ENCODE measurements at places on chromosomes 16 and 17. TPM values are rescaled to one million over a fixed set of nuclear protein-coding genes. Genes with fewer than 3 reads are reported as not detected.

PLXDC1 gene
- under 0.01 TPM for total RNA-seq

METTL16 gene
- total RNA-seq = 19.5 TPM

NPIPB13 gene
- total RNA-seq = 2.9 TPM

KRT24 gene
- not detected for total RNA-seq

CA7 gene
- not detected for total RNA-seq

KRTAP1-5 gene
- total RNA-seq = not detected

TMC5 gene
- total RNA-seq = not detected

PDP2 gene
- 6.2 TPM for total RNA-seq

MYH13 gene
- total RNA-seq = not detected

RAB11FIP4 gene
- total RNA-seq = 1.4 TPM

CRYM gene
- not detected for total RNA-seq

KCNJ2 gene
- total RNA-seq = 2.8 TPM
